ENCODE measurements at places on chromosomes 11 and 22. TPM values are rescaled to one million over a fixed set of nuclear protein-coding genes. Genes with fewer than 3 reads are reported as not detected.

- DNase-seq: no peak
- H3K4me3 ChIP-seq: no peak overlapping the region
- no peaks in the 10 kb centered on the region for H3K4me1 ChIP-seq
- H3K27ac ChIP-seq: no peak overlapping the region
- no peaks in the 10 kb centered on the region for H3K27me3 ChIP-seq
Observed at GRCh38 chr22:48743601-48744282, 1083.9 kb downstream of the BRD1 start.

- H3K36me3 ChIP-seq: peaks cover 6% of the 10 kb centered on the region
- H3K27me3 ChIP-seq: no peaks in the 10 kb centered on the region
- no peaks in the 10 kb centered on the region for H3K4me1 ChIP-seq
- DNase-seq: no peak
- no peak overlapping the region for H3K4me3 ChIP-seq
Observed at GRCh38 chr11:10511181-10511621, 29.8 kb downstream of the RNF141 start.

GRCh38 chr11:12856338-12856737 lies 152.8 kb upstream of the RASSF10 start:
- no peak overlapping the region for H3K27ac ChIP-seq
- DNase-seq: no peak
- peaks cover 31% of the 10 kb centered on the region for H3K27me3 ChIP-seq
- no peaks in the 10 kb centered on the region for H3K36me3 ChIP-seq
- no peak overlapping the region for H3K4me3 ChIP-seq
- peaks cover 7% of the 10 kb centered on the region for H3K4me1 ChIP-seq

DNA sequence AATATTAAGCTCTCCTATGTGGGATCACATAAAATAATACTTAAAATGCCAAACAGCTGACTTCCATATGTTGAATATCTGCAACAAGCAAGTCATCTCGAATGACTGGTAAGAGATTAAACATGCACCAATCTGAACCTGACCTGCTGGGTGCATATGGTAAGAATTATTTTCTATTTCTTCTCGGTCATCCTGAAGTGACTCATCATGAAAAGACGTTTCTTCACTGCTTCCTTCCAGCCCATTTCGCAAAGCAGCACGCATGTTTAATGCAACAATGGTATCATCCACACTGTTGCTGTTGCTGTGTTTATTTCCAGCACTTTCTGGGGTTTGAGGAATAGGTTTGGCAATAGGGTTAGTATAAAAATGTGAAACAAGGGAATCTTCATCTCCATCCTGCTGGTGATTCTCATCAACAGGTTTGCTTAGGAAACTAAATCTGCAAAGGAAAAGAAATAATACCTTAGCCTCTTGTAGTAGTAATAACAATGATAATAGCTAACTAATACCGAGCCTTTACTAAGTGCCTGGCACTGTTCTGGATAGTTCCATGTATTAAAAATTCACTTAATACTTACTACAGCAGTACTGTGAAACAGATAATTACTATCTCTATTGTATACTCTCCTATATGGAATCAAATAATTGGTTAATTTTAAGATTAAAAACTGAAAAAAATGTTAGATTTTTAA lies 52.0 kb upstream of the CHRNA10 start:
- no peak overlapping the region for H3K27ac ChIP-seq
- H3K27me3 ChIP-seq: no peaks in the 10 kb centered on the region
- no peak overlapping the region for H3K4me3 ChIP-seq
- no peaks in the 10 kb centered on the region for H3K4me1 ChIP-seq
- DNase-seq: no peak
- H3K36me3 ChIP-seq: peaks cover 42% of the 10 kb centered on the region

DNA sequence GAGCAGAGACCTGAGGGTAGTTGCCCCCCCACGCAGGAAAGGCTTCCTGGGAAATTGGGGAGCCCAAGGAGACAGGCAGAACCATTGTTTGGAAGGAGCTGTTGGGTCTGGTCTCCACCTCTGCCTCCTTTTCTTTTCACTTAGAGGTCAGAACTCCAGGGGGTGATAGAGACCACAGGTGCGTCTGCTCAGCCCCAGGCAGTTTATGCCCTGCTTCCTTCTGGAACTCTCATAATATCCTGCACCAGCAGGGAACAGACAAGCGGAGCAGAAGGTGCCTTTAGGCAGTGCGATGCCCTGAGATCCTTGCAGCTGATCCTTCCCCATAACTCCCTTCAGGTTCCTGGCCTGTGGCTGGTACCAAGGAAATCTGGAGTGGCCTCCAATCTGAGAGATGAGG lies 120.2 kb downstream of the NECTIN1 start:
- no peak overlapping the region for H3K4me3 ChIP-seq
- H3K27ac ChIP-seq: no peak overlapping the region
- no peaks in the 10 kb centered on the region for H3K36me3 ChIP-seq
- H3K27me3 ChIP-seq: peaks cover 18% of the 10 kb centered on the region
- DNase-seq: no peak

Gene C11orf42
- not detected for total RNA-seq

Gene KIRREL3
- not detected for total RNA-seq

Gene BIK
- 1.8 TPM for total RNA-seq

- no peaks in the 10 kb centered on the region for H3K36me3 ChIP-seq
- H3K27ac ChIP-seq: no peak overlapping the region
- peaks cover 43% of the 10 kb centered on the region for H3K27me3 ChIP-seq
- no peak overlapping the region for H3K4me3 ChIP-seq
- DNase-seq: no peak
Observed at GRCh38 chr11:46920755-46921154, 2.4 kb upstream of the LRP4 start.

- H3K4me1 ChIP-seq: peaks cover 46% of the 10 kb centered on the region
- H3K4me3 ChIP-seq: no peak overlapping the region
- H3K36me3 ChIP-seq: peaks cover 3% of the 10 kb centered on the region
- H3K27ac ChIP-seq: peak overlapping the region; percentile 35
- no peaks in the 10 kb centered on the region for H3K27me3 ChIP-seq
Observed at GRCh38 chr11:111419181-111419580, 40.1 kb upstream of the POU2AF1 start.

Gene APOA4
- not detected for total RNA-seq

Gene TRPM5
- not detected for total RNA-seq

- peak overlapping the region; percentile 70 for H3K4me3 ChIP-seq
- no peaks in the 10 kb centered on the region for H3K27me3 ChIP-seq
- H3K36me3 ChIP-seq: peaks cover 19% of the 10 kb centered on the region
- DNase-seq: no peak
Observed at GRCh38 chr11:128725630-128726319, 31.9 kb downstream of the FLI1 start.

GRCh38 chr11:128151780-128152179 lies 435.6 kb downstream of the ETS1 start:
- H3K4me3 ChIP-seq: no peak overlapping the region
- H3K36me3 ChIP-seq: no peaks in the 10 kb centered on the region
- peaks cover 5% of the 10 kb centered on the region for H3K27me3 ChIP-seq
- no peak for DNase-seq
- no peak overlapping the region for H3K27ac ChIP-seq

DNA sequence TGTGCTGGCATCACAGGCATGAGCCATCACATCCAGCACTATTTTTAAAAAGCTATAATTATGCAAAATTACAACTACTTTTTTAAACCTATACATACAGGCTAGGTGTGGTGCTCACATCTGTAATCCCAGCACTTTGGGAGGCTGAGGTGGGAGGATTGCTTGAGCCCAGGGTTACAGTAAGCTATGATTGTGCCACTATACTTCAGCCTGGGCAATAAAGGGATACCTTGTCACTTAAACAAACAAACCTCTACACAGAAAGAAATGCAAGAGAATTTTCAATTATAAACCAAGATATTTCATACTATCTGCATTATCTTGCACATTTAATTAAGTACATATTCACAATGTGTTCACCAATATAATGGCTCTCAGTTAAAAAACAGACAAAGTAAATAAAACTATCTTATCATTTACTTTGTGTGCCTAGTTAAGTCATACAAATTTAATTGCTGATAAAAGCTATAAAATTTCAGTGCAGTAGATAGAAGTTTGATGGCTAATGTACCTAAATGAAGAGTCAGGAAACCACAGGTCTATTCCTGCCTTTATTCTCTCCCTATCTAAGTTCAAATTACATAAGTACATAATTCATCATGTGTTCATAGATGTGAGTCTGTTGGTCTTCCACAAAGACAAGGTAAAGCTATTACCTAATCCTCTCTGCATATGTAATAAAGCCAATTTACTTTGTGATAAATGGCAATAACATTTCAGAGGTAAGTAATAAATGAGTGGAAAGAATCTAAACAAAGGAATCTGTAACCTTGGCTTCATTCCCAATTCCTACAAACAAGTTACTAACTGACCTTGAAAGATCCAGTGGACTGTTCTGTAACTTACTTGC lies 9.0 kb upstream of the RDX start:
- no peaks in the 10 kb centered on the region for H3K36me3 ChIP-seq
- DNase-seq: no peak
- no peak overlapping the region for H3K27ac ChIP-seq
- no peak overlapping the region for H3K4me3 ChIP-seq

DNA sequence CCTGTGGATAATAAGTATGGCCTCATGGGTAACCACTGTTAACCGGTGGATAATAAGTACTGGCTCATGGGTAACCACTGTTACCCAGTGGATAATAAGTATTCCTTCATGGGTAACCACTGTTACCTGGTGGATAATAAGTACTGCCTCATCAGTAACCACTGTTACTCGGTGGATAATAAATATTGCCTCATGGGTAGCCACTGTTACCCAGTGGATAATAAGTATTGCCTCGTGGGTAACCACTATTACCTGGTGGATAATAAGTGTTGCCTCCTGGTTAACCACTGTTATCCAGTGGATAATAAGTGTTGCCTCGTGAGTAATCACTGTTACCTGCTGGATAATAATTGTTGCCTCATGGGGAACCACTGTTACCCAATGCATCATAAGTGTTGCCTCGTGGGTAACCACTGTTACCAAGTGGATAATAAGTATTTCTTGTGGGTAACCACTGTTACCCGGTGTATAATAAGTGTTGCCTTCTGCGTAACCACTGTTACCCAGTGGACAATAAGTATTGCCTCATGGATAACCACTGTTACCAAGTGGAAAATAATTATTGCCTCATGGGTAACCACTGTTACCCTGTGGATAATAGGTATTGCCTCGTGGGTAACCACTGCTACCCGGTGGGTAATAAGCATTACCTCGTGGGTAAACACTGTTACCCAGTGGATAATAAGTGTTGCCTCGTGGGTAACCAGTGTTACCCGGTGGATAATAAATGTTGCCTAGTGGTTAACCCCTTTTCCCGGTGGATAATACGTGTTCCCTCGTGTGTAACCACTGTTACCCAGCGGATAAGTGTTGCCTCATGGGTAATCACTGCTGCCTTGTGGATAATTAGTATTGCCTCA lies 26.6 kb upstream of the NXPE4 start:
- no peak overlapping the region for H3K27ac ChIP-seq
- H3K4me3 ChIP-seq: no peak overlapping the region
- no peaks in the 10 kb centered on the region for H3K4me1 ChIP-seq
- no peaks in the 10 kb centered on the region for H3K27me3 ChIP-seq
- H3K36me3 ChIP-seq: no peaks in the 10 kb centered on the region

Gene SMIM35
- total RNA-seq: 3.1 TPM

Gene BTG4
- 0.31 TPM for total RNA-seq

GRCh38 chr22:38346506-38346905 lies 29.3 kb upstream of the CSNK1E start:
- peak; percentile 21 for DNase-seq
- H3K36me3 ChIP-seq: no peaks in the 10 kb centered on the region
- H3K4me1 ChIP-seq: no peaks in the 10 kb centered on the region

Gene RDX
- 38.1 TPM for total RNA-seq

Gene ACR
- not detected for total RNA-seq

DNA sequence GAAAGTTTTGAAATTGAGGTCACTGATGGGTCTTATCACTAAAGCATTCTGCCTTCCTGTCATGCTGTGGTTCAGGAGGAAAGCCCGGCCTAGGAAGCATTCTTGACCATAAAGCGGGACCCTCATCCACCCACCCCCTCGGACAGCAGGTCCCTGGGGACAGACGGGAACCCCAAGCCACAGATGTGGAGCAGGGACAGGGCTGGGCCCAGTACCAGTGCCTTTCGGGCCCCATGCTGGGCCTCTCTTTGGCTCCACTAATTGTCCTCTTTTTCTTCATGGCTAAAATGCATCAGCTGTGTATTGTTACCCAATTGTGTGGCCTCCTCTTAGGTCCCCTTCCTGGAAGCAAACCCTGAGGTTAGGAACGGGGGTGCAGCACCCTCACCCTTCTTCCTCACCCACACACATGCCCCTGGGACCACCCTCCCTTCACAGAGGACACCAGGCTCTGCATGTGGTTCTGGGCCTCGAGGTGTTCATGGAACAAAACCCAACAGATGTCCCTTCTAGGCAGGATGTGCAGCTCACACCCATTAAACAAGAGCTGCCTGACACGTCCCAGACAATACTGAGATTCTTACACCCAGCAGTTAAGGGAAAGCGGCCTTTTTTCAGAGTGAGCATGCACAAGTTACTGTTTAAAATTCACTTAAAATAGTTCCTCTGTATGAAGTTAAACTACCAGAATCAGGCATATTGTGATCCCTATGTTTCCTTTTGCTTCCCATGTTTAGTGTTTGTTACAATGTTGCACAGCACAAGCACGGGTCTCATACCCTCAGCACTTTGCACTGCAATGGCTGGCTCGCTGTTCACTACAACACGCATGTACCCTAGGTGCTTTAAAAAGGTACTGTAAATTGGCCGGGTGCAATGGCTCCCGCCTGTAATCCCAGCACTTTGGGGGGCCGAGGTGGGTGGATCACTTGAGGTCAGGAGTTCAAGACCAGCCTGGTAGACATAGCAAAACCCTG lies 807.6 kb downstream of the BRD1 start:
- no peaks in the 10 kb centered on the region for H3K4me1 ChIP-seq
- no peak overlapping the region for H3K27ac ChIP-seq
- no peak overlapping the region for H3K4me3 ChIP-seq

DNA sequence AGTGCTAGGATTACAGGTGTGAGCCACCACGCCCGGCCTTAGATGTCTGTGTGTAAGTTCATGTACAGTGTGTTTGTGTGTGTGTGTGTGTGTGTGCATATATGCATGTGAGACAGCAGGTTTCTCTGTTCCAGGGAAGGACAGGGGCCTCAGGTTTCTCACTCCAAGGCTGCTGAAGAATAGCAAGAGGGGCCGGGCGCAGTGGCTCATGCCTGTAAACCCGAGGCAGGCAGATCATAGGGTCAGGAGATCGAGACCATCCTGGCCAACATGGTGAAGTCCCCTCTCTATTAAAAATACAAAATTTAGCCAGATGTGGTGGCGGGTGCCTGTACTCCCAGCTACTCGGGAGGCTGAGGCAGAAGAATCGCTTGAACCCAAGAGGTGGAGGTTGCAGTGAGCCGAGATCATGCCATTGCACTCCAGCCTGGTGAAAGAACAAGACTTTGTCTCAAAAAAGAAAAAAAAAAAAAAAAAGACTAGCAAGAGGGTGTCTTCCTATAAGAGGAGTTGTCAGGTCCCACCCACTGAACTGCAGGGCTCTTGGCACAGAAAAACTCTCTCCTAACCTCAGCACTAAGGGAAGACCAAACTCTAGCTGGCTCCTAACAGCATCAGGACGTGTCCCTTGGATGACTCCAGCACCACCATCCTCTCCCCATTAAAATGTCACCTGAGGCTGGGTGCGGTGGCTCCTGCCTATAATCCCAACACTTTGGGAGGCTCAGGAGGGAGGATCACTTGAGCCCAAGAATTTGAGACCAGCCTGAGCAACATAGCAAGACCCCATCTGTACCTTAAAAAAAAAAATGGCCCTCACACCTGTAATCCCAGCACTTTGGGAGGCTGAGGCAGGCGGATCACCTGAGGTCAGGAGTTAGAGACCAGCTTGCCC lies 40.0 kb downstream of the TST start:
- no peaks in the 10 kb centered on the region for H3K36me3 ChIP-seq
- H3K27ac ChIP-seq: no peak overlapping the region
- H3K4me1 ChIP-seq: peaks cover 10% of the 10 kb centered on the region
- no peak for DNase-seq

- H3K36me3 ChIP-seq: no peaks in the 10 kb centered on the region
- H3K27ac ChIP-seq: no peak overlapping the region
- H3K4me3 ChIP-seq: no peak overlapping the region
- DNase-seq: no peak
- peaks cover 4% of the 10 kb centered on the region for H3K27me3 ChIP-seq
Observed at GRCh38 chr11:120696597-120697218, 185.2 kb downstream of the GRIK4 start.

Measured in activated naive CD8-positive, alpha-beta T cell treated with anti-CD3 and anti-CD28 coated beads, Interleukin-2, amount 10 ng/mL, durations not matched to agents 7 days and 5 days (primary cell).